Sciatic nerve (tissue), 2 donors: ENCODE measurements at places on chromosomes 6 and 20. TPM values are rescaled to one million over a fixed set of nuclear protein-coding genes. Genes with fewer than 3 reads are reported as not detected.
A peak's percentile ranks its signal among the peaks of the same experiment; 100 is the strongest.

- DNase-seq: peak; percentile 83
These were observed 59.6 kb upstream of the QKI start for GRCh38 chr6:163354761-163355425.

GRCh38 chr6:15399641-15400470 is 154.0 kb downstream of the JARID2 start:
- DNase-seq: peak; percentile 84

CNPY3 gene
- total RNA-seq: 44.9 TPM

GRM1 gene
- 0.45 TPM for total RNA-seq

NUP153 gene
- total RNA-seq: 41.0 TPM

RPS6KA2 gene
- total RNA-seq: 69.9 TPM

RBCK1 gene
- total RNA-seq: 72.7 TPM

DNA sequence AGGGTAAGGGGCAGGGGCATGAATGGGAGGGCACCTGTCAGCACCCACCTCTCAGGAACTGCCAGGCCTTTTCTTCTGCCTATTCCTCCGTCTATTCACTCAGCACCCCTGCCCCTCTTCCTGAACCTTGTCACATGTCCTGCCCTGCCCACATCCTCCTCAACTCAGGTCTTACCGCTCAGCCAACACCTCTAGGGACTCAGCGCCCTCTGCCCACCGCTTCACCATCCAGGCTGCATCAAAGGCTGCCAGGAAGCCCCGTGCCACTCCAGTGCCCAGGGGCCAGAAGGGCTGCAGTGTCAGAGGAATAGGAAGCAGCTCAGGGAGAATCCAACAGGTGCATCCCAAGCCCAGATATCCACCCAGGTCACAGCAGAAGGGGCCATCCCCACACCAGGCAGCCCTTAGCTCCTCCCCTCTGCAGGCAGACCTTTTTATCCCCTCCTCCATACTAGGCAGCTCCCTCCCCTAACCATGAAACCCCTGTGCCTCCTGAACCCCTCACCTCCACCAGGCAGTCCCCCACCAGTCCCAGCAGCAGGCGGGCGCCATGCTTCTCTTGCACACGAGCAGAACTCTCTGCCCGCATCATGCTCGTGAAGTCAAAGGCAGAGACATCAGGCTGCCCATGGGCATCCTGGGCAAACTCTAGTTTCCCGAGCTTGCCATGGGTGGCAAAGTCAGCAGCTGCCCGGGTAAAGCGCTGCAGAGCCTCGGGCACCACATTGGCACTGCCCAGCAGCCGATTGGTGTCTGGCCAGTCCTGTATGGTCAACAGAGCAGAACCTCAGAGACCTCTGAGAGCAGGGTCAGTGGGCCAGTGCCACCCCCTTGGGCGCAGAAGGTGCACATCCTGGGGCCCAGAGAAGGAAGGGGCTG is 5.5 kb downstream of the MICAL1 start:
- no peak for DNase-seq

CRISP3 gene
- total RNA-seq: 1.1 TPM

GRCh38 chr20:25071734-25072133 is 10.2 kb downstream of the VSX1 start:
- no peak for DNase-seq
